ENCODE measurements at places on chromosomes 13 and 19. TPM values are rescaled to one million over a fixed set of nuclear protein-coding genes. Genes with fewer than 3 reads are reported as not detected.

ELAVL3 gene
- total RNA-seq: not detected

FLT3LG gene
- total RNA-seq: 6.5 TPM

KLK5 gene
- total RNA-seq: not detected

OSCAR gene
- total RNA-seq: 0.59 TPM

VAV1 gene
- total RNA-seq: 0.36 TPM

SYNE4 gene
- total RNA-seq: under 0.01 TPM

GALP gene
- not detected for total RNA-seq

NDFIP2 gene
- 56.5 TPM for total RNA-seq

PGLYRP2 gene
- not detected for total RNA-seq

CATSPERD gene
- total RNA-seq: under 0.01 TPM

LGI4 gene
- total RNA-seq: 0.72 TPM

LIM2 gene
- not detected for total RNA-seq

CEACAM16 gene
- under 0.01 TPM for total RNA-seq

RFPL4A gene
- total RNA-seq: not detected

ZNF560 gene
- 0.29 TPM for total RNA-seq

CEACAM20 gene
- total RNA-seq: not detected

HSH2D gene
- not detected for total RNA-seq

All from osteoblast (primary cell).